ENCODE measurements at places on chromosomes 1 and 21. TPM values are rescaled to one million over a fixed set of nuclear protein-coding genes. Genes with fewer than 3 reads are reported as not detected.

The PLA2G2F gene
- 0.92 TPM for total RNA-seq

- no peak for DNase-seq
Observed at GRCh38 chr1:156006666-156007376, 13.9 kb downstream of the SSR2 start.

The TNFRSF9 gene
- total RNA-seq = 0.35 TPM

GRCh38 chr1:61013189-61013945 is 69.0 kb upstream of the NFIA start:
- DNase-seq = no peak

GRCh38 chr1:210603123-210603522 is 274.4 kb downstream of the HHAT start:
- no peak for DNase-seq

DNA sequence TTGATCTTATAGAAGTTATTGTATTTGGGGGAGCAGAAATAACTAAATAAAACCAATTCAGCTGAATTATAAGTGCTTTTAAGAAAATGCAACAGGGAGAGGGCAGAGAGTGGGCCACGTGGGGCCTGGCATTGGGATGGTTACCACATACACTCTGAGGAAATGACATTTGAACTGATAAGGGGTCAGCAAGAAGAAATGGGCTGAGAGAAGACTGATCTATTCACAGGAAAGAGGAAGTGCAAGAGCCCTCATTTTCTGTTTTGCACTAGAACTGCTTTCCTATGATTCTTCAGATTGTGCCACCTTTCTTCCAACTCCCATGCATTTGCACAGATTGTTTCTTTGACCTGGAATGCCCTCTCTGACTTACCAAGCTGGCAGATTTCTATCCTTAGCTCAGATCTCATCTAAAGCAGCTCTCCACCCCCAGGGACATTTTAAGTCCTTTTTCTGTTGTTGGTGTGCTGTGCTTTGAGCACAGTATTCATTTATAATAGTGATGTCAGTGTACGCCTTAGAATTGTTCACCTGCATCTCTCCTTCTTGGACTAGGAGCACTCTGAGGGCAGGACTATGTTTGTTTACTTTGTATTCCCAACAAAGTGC is 115.9 kb downstream of the FGGY start:
- DNase-seq = no peak

- DNase-seq = no peak
Observed at GRCh38 chr1:13667691-13668090, 32.3 kb upstream of the PRDM2 start.

- DNase-seq = no peak
Observed at GRCh38 chr1:204130981-204131892, 20.6 kb downstream of the ETNK2 start.

- no peak for DNase-seq
Observed at GRCh38 chr1:155160128-155160527, 13.0 kb downstream of the KRTCAP2 start.

- DNase-seq = no peak
Observed at GRCh38 chr1:173152598-173152997, 54.5 kb downstream of the TNFSF4 start.

- DNase-seq = no peak
Observed at GRCh38 chr21:34613679-34614627, 960 bp downstream of the RCAN1 start.

- DNase-seq = no peak
Observed at GRCh38 chr1:153769221-153769620, 6.0 kb upstream of the SLC27A3 start.

DNA sequence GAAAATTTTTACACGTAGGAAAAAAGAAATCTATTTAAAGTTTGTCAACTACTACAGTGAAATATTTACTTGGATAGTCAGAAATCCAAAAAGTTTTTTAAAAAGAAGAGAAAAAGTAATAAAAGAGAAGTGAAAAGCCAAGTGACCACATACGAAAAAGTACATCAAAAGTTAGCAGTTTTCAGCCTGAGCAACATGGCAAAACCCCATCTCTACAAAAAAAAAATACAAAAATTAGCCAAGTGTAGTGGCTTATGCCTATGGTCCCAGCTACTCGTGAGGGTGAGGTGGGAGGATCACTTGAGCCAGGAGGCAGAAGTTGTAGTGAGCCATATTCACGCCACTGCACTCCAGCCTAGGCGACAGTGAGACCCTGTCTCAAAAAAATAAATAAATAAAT is 5.2 kb upstream of the MR1 start:
- DNase-seq = no peak

- no peak for DNase-seq
Observed at GRCh38 chr1:178011465-178011828, 41.6 kb upstream of the SEC16B start.

GRCh38 chr1:155241069-155241679 is 14.1 kb downstream of the ENTREP3 start:
- DNase-seq = peak; percentile 84

DNA sequence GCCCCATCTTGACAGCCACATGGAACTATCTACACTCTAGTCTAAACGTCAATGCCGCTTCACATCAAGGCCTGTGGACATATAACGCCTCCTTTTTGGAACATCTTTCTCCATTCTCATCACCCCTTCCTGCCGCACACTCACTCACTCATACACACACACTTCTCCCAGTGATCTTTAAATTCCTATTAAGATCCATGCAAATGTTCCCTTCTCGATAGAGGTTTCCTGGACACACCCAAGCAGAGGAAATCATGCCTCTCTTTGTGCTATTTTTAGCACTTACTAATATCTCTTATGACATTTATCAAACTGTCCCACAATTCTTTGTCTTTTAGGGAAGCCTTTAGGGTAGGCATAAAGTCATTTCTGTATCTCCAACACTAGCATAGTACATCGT is 28.2 kb upstream of the SLAMF9 start:
- no peak for DNase-seq

The ZNF695 gene
- 0.06 TPM for total RNA-seq

DNA sequence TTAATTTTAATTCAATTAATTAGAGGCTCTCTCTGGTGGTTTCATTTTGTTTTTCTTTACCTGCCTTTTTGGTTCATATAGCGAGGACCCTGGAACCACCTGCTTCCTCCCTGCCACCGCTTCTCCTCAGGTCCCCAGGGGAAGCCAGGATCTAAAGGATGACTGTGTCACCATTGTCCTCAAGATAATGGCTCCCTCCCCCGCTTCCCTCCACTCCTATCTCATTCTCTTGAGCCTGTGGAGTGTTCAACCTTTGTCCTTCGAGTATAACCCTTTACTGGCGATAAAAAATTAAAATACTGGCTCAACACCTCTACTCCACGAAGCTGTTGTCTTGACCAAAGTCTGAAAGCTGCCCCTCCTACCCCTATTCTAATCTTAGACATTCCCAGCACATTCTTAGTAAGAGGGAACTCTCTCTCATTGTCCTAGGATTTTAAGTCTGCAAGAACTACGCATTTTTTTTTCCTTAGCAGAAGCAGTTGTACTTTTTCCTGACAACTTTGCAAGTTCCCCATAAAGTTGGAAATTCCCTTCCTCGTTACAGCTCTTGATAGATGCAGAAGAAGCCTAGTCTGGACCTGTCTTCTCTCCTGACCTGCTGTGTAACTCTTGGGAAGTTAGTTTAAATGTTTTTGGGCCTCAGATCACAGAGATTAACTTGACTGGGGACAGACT is 12.6 kb upstream of the MAPKAPK2 start:
- no peak for DNase-seq

DNA sequence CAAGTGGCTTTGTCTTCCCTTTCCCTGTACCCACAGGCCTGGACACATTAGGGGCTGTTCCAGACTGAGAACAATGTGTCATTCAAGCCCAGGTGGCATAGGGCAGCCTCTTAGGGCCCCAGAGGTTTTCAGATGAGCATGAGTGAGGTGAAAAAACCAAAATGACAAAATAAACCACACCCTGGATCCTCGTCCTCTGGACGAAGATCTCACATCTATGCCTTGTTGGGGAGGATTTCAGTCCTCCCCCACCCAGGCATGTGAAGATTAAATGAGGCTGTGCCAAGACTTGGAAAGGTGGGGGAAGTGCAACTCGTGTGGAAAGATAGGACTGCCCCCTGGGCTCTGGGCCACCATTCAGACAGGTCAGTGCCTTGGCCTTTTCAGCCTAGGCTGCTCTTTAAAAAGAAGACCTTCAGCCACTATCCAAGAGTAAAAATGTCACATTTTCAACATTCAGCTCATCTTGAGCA is 32.8 kb upstream of the IL19 start:
- no peak for DNase-seq

DNA sequence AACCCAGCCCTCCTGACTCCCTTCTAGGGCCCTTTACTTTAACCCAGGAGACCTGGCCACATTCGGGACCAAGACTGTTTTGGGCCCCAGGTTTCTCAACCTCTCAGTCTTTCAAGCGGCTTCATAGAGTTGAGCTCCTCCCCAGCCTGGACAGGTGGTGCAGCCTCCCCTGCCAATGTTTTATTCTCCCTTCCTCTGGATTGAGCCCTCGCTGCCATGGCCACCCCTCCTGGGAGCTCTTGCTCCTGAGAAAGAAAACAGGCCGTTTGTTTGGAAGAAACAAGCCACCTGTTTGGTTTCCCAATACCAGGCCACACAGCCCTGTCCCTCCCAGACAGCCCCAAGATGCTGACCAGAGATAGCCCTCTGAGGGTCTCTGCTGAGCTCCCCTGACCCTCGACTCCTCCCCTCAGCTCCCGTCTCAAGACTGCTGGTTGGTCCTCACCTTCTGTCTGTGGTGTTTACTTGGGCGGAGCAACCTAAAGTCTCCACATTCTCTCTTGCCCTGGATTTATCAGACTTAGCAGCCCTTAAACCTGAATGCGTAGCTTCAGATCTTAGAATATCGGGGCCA is 3.3 kb downstream of the TMEM51 start:
- no peak for DNase-seq

GRCh38 chr1:224683936-224684335 is 67.8 kb downstream of the CNIH3 start:
- no peak for DNase-seq

The LCE1B gene
- total RNA-seq = not detected

DNA sequence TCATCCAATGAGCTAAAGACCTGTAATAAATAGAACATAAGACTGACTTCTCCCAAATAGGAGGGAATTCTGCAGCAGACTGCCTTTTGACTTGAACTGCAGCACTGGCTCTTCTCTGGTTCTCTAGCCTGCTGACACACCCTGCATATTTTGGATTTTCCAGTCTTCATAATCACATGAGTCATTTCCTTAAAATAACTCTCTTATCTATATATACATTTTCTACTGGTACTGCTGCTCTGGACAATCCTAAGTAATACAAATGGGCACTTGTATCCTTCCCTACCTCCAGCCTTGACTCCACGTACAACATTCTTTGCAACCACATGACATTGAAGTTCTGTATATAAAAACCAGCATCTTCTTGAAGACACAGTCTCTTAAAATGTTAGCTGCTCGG is 429.4 kb upstream of the TMPRSS15 start:
- no peak for DNase-seq

- no peak for DNase-seq
Observed at GRCh38 chr1:227917081-227917950, 30.4 kb downstream of the WNT9A start.

The KRTAP6-2 gene
- not detected for total RNA-seq

DNA sequence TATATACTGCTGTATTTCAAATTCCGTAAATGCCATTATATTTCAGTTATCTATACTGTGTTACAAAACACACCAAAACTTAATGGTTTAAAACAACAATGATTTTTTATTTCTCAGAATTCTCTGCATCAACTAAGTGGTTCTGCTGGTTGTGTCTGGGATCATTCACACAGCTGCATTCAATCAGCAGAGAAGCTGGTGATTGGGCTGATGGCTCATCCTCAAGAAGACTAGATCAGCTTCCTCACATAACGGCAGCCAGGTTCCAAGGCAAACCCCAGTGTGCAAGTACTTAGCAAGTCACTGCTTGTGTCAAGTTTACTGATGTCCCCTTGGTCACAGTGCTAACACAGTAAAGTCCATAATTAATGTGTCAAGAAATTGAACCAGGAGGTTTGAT is 86.3 kb upstream of the VANGL1 start:
- no peak for DNase-seq

- no peak for DNase-seq
Observed at GRCh38 chr1:60692031-60692430, 390.3 kb upstream of the NFIA start.

The PTPN7 gene
- total RNA-seq = 9.3 TPM

- no peak for DNase-seq
Observed at GRCh38 chr1:1869469-1869868, 21.4 kb downstream of the GNB1 start.

DNA sequence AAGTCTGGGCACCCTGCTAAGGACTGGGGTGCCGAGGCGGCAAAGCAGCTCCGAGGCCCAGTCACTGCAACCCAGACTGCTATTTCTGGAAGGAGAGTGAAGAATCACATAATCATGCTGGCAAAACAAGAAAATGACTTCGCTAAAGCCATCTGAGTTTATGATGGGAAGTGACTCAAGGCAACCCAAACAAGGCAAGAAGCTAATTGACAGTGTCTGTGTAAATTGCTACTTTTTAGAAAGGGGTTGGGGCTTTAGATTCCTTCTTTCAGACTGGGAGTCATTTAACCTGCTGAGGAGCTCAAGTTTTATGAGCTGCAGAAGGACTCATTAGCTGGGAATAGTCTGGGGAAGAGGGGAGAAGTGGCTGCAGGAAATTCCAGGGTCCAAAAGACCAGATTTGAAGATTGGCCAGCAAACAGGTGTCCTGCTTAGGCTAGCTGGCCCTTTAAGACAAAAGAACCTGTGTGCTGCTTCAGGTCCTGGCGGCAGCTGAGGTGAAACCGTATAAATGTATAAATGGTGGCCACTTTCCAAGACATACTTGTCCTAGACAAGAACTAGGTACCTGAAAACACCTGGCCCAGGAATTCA is 28.1 kb downstream of the TSHB start:
- DNase-seq = no peak

The VASH2 gene
- 0.92 TPM for total RNA-seq

The CR1L gene
- not detected for total RNA-seq

The ANXA9 gene
- 25.1 TPM for total RNA-seq

The KANK4 gene
- total RNA-seq = 0.20 TPM

- no peak for DNase-seq
Observed at GRCh38 chr1:64878931-64879611, 87.3 kb downstream of the JAK1 start.

DNA sequence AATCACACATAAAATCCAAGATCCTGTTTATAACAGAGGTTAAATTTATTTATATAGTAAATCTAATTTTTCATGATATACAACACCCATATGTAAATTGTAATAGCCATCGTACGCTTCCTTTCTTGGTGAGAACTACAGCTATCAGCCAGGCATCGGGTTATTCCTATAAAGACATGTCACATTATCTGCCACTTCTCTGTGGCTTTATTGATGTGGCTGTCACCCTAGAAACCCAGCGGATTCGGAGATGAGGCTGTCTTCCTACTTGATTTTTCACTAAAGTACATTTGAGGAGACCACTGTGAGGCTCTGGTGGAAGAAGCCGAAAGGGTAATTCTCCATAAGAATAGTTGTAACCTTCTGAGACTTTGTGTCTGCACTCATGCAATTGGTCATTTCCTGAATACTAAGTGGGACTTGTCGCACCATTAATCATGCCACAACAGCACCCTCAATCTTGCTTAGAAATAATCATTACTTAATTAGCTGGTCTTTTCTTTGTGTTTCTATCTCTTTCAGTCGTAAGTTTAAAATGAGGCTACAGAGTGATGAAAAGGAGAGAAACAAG is 106.0 kb downstream of the NTNG1 start:
- no peak for DNase-seq

The MNDA gene
- 3.8 TPM for total RNA-seq
